ENCODE measurements at places on chromosomes 7 and 10.
A peak's percentile ranks its signal among the peaks of the same experiment; 100 is the strongest.

GRCh38 chr7:75642810-75643486, 95.8 kb downstream of the HIP1 start:
- no peak overlapping the region for H3K4me3 ChIP-seq
- H3K27ac ChIP-seq = no peak overlapping the region
- H3K36me3 ChIP-seq = no peaks in the 10 kb centered on the region
- peak; percentile 90 for DNase-seq
- peaks cover 3% of the 10 kb centered on the region for H3K4me1 ChIP-seq

- H3K27ac ChIP-seq = no peak overlapping the region
- no peak overlapping the region for H3K4me3 ChIP-seq
- DNase-seq = no peak
Observed at GRCh38 chr10:5566614-5567013, 41.9 kb downstream of the CALML3 start.

DNA sequence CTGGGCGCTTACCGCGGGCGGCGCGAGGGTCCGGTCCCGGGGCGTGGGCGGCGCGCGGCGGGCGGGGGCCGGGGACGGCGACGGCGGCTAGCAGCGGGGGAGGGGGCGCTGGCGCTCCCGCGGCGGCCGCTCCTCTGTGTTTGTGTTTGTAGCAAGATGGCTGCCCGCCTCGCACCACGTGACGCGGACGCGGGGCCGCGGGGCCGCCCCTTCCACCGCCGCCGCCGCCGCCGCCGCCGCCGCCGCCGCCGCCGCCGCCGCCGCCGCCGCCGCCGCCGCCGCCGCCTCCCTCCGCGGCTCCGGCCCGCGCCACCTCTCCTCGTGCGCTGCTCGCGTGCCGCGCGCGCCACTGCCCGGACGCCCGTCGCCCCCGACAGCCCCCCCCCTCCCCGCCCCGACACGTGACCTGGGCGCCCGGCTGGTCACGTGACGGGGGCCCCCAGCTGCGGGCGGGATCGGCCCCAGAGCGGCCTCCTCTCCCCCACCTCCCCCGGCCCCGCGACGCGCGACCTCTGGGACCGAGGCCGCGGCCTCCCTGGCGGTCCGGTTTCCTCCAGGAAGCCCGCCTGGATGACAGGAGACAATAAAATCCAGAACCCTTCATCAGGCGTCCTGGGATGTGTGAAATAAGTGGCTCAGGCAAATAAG, at the start of gene GIGYF1:
Gene GIGYF1, minus strand, starts transcription at position 153 of the 648 bp plus-strand sequence. CDS start 6,012 bp downstream, outside the sequence.
- peaks cover under 1% of the 10 kb centered on the region for H3K27me3 ChIP-seq
- H3K27ac ChIP-seq = peak within 1 kb of the TSS; percentile 33
- H3K36me3 ChIP-seq = no peaks in the 10 kb centered on the region

DNA sequence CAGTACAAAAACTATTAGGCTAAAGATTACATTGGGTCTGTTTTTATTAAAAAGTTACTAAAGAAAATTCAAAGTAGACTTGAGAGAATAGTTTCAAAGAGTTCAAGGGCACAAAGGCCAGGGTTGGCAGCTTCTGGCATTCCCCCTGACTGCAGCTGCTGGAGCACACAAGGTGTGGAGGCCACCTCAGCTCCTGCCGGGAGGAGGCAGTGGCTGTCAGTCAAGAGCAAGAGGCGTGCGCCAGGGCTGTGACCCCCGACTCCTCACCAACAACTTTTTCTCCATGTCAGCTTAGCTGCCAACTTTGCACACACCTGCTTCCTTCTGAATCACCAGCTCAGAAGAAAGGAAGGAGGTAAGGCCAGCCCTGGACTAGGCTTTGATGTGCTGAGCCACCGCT, 144.6 kb upstream of the PLXNA4 start:
- H3K4me1 ChIP-seq = no peaks in the 10 kb centered on the region
- no peak overlapping the region for H3K27ac ChIP-seq
- no peak for DNase-seq
- no peaks in the 10 kb centered on the region for H3K27me3 ChIP-seq
- no peaks in the 10 kb centered on the region for H3K36me3 ChIP-seq

DNA sequence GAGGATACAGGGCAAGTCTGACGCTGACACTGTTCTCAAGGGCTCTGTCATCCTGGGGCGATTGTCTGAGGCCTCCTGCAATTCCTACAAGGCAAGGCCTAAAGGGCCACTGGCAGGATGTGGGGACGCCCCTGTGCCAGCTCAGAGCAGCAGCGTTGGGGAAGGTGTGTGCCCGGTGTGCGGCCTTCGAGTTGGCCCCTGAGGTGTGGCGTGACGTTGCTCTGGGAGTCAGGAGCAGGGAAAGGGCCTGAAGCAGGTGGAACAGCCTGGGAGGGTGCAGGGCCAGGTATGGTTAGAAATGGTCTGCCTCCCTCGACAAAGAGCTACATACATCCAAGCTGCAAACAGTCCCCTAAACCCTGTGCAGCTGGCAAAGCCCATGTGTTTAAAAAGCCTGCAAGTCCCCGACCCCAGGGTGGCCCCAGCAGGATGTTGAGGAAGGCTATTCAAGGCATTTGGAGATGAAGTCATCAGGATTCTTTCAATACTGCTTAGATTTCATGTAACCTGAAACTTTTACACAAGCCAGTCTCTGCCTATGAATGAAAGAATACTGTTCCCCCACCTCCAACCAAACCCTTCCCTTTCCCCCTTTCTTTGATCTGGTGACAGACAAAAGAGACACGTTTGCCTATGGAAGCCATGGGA, 142.5 kb upstream of the TNS3 start:
- no peak for DNase-seq
- H3K4me3 ChIP-seq = no peak overlapping the region
- H3K4me1 ChIP-seq = no peaks in the 10 kb centered on the region
- no peaks in the 10 kb centered on the region for H3K27me3 ChIP-seq
- no peaks in the 10 kb centered on the region for H3K36me3 ChIP-seq
- H3K27ac ChIP-seq = no peak overlapping the region

DNA sequence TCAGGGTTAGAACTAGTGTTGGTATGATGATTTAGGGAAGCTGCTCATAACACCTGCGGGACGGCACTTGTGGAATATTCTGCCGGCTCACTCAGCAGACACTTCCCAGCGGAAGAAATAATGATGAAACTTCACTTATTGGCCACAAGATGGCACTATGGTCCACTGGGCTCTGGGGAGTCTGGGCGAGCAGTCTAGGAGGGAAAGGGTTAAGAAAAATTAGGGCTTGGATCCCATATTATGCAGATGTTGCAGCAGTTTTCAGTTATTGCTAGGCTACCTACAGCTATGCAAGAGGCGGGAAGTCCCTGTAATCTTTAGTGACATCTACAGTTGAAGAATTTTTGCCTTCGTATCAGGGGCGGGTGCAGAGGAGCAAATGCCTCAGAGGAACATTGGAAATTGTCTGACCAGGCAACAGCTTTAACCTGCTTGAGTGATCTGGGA, 238.7 kb upstream of the PRSS58 start:
- peak overlapping the region; percentile 37 for H3K4me3 ChIP-seq
- peaks cover 46% of the 10 kb centered on the region for H3K4me1 ChIP-seq
- H3K27ac ChIP-seq = peak overlapping the region; percentile 32
- no peaks in the 10 kb centered on the region for H3K27me3 ChIP-seq
- DNase-seq = peak; percentile 70

- DNase-seq = no peak
- no peak overlapping the region for H3K27ac ChIP-seq
- no peaks in the 10 kb centered on the region for H3K36me3 ChIP-seq
Observed at GRCh38 chr10:2111965-2112364, 374.6 kb upstream of the ADARB2 start.

- no peaks in the 10 kb centered on the region for H3K4me1 ChIP-seq
- H3K4me3 ChIP-seq = no peak overlapping the region
- H3K27ac ChIP-seq = no peak overlapping the region
- no peaks in the 10 kb centered on the region for H3K36me3 ChIP-seq
- DNase-seq = no peak
- peaks cover 2% of the 10 kb centered on the region for H3K27me3 ChIP-seq
Observed at GRCh38 chr10:7434378-7434777, 23.5 kb upstream of the SFMBT2 start.
